ENCODE measurements at places on chromosomes 7 and 10.

DNA sequence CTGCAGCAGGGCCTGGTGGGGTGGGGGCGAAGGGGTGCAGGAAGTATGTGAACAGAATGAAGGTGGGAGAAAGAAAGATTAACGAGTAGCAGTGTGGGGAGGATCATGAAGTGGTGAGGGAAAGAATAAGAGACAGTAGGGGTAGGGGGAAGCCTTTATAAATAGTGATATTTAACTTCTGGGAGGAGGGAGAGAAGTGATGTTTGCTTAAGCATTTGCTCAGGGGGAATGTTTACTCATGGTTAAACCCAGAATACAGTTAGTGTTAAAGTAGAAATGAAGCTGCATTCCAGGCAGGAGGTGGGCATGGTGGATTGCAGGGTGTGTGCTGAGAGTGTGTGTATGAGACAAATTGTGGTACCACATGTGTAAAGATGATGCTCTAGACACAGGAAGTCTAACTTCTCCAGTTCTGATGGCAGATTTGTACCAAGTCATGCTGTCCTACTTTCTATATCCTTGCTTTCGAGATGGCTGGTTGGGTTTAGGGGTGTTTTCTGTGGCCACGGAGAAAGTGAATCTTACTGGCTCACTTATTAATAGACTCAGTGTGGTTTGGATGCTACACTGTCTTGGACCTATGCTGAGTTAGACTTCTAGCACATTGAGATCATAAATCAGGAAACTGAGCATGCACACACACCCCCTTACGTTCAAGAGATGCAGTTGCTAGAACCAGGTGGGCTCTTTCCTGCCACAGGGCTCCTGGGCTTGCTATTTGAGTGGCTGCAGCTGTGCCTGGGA lies 10.6 kb upstream of the DNMBP start:
- peak; percentile 40 for DNase-seq
- no peaks in the 10 kb centered on the region for H3K27me3 ChIP-seq
- H3K36me3 ChIP-seq, result no peaks in the 10 kb centered on the region
- no peak overlapping the region for H3K27ac ChIP-seq

- H3K4me3 ChIP-seq, result no peak overlapping the region
- DNase-seq, result no peak
- no peak overlapping the region for H3K27ac ChIP-seq
- H3K4me1 ChIP-seq, result no peaks in the 10 kb centered on the region
- no peaks in the 10 kb centered on the region for H3K27me3 ChIP-seq
These were observed 10.9 kb downstream of the MACROH2A2 start for GRCh38 chr10:70063418-70064098.

DNA sequence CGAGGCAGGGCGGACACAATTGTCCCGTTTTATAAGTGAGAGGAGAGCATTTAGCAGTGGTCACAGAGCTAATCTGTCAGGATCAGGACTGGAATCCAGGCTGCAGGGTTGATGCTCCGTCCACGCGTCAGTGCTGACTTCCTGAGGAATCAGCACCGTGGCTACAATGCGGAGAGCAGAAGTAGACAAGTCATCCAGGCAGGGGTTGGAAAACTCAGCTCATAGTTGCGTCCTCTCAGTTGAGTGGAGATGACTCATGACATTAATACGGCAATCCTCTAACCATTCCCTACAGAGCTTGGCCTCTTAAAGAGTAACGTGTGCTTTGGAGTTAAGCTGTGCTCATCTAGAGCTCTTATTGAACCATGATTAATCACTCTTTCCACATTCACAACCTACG lies 17.1 kb upstream of the HTR5A start:
- no peaks in the 10 kb centered on the region for H3K36me3 ChIP-seq
- no peak overlapping the region for H3K27ac ChIP-seq
- H3K4me1 ChIP-seq, result no peaks in the 10 kb centered on the region
- DNase-seq, result no peak

- H3K27ac ChIP-seq, result no peak overlapping the region
- peaks cover 4% of the 10 kb centered on the region for H3K27me3 ChIP-seq
- DNase-seq, result no peak
- H3K4me3 ChIP-seq, result no peak overlapping the region
- peaks cover 10% of the 10 kb centered on the region for H3K36me3 ChIP-seq
- H3K4me1 ChIP-seq, result no peaks in the 10 kb centered on the region
These were observed 214.0 kb upstream of the KLF14 start for GRCh38 chr7:130947792-130948580.

DNA sequence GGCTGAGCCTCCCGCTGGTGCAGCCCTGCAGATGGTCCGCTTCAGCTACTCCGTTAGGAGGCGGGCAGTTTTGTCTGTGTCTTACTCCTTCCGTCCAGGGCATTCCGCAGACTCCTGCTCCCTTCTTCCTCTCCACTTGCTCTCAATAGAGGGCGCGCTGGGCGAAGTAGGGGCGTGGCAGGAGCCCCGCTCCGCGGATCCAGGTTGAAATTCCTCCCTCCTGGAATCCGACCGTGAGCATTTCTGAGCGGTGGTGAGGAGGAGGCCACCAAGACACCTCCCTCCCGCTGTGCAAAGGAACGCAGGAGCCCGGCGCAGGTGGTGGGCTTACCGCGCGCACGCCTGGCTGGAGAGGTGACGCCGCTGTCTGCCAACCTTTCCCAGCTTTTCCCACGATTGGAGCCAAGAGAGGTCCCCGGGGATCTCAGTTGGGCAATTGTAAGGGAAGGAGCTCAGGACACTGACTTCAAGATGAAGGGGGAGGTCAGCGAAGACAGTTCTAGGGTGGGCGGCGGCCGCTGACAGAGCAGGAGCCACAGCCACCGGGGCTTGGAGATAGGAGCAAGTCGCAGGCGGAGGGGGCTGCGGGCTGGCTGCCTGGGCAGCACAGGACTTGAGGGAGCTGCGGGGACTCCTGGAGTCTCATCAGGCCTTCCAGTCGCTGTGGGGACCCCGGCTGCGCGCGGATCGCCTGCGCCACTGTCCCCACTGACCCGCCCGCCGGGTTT lies 1011.3 kb downstream of the XPNPEP1 start:
- no peaks in the 10 kb centered on the region for H3K4me1 ChIP-seq
- H3K27ac ChIP-seq, result no peak overlapping the region
- peaks cover 4% of the 10 kb centered on the region for H3K27me3 ChIP-seq
- H3K36me3 ChIP-seq, result no peaks in the 10 kb centered on the region
- peak; percentile 77 for DNase-seq
- H3K4me3 ChIP-seq, result no peak overlapping the region

Data from lung (tissue), 17 donors.